ENCODE measurements at places on chromosomes 7 and 10. TPM values are rescaled to one million over a fixed set of nuclear protein-coding genes. Genes with fewer than 3 reads are reported as not detected.

GPC2 gene
- 56.1 TPM for total RNA-seq

ADAMTS14 gene
- 0.50 TPM for total RNA-seq

GPR158 gene
- 0.09 TPM for total RNA-seq

A1CF gene
- total RNA-seq = 0.28 TPM

DNA sequence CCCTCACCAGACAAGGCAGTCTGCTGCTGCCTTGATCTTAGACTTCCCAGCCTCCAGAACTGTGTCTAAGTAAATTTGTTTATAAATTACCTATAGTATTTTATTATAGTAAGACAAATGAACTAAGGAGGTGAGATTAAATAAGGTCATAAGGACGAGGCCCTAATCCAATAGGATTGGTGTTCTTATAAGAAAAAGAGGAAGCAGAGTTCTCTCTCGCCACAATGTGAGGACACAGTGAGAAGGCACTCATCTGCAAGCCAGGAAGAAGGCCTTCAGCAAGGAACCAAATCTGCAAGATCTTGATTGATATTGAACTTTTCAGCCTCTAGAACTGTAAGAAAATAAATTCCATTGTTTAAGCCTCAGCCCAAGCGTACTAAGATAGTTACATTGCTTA, 6.1 kb upstream of the ZNF438 start:
- no peak for DNase-seq

DNA sequence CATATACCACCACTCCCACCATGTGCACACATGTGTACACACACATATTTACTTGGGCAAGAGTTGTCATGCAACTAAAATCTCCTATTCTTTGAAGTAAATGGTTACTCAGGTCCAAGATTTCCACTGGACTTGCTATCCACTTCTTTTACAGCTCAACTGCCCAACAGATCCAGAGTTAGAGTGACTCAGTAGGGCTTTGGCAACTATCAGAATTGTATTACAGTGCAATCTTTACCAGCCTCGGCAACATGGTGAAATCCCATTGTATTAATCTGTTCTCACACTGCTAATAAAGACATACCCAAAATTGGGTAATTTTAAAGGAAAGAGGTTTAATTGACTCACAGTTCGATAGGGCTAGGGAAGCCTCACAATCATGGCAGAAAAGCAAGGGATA, 51.9 kb upstream of the ABLIM1 start:
- no peak for DNase-seq

GRCh38 chr7:116242178-116242577, 31.8 kb downstream of the TES start:
- DNase-seq = no peak

DNA sequence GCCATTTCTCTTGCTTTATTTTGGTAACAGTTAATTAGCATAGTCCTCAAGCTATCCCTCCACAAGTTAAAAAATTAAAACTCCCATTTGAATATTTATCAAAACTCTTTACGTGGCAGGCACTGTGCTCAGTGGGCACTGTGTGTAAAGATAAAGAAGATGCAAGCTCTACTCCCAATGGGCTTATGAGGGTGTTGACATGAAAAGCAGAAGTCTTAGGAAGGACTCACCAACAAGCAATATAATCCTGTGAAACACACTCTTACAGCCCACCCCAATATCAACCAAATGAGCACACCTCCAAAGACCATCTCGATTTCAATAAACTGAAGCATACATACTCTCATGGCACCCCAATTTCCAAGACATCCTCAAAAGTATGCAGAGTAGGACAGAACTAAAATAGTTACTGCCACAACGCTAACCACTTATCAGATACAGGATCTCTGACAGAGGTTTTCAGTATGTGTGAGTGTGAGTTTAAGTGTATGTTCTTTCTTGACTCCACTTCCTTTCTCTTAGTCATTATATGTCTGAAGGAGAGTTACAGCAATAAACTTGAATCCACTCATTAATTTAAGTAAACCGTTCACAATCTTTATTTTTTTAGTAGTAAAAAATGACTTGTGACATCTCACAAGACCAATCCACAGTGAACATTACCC, 120.0 kb downstream of the PDE1C start:
- no peak for DNase-seq

DNA sequence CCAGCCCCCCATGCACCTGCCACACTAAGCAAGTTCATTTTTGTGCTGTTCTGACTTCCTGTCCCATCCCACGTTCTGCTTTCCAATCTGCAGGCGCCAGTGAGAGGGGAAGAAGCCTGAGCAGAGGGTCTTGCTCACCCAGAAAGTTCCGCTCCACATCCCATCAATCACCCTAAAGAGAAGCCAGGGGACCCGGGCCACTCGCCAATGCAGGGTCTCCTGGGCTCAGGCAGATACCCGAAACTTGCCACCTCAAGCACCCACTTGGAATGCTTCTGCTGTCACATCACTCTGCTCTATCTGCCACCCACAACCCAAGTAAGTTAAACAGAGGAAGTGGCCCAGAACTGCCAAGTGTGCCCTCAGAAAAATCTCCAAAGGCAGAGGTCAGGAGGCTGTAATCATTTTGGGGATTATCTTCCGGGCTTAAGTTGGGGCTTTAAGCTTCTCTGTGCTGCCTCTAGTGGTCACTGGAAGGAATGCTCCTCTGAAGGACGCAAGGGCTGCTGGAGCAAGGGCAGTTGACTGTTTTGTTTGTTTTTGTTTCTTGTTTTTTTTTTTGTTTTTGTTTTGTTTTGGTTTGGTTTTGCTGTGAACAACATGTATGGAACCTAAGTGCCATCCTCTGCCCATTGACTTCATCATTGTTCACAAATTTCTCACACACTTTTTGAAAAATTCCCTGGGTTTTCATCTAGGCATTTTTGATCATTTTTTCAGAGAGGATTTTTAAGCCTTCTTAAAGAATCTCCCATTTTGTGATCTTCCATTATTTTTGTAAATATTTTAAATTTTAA, 25.5 kb downstream of the PRR15 start:
- DNase-seq = peak; percentile 85

DNA sequence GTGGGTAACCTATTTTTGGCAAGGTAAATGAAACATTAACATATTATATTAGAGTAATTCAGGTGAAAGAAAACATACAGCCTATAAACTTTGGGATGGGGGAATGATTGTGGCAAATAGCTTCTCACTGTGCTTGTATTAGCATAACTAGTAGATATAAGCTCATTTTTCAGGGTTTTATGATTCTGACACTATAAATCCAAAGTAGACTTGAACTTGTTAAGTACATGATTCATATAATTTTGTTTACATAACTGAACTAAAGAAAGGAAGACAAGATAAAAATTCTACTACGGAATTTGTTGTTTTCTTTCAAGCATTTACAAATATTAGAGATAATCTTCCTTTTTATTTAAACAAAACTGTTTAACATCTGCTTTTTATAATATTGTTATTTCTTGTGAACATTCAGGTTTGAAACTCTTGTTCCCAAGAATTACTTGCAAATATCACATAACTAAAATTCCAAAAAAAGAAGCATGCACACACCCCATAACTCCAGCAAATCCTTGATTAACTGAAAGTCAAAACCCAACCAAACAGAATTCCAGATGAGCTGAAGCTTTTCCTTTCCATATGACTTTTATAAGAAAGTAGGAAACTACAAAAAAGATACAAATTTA, 142.3 kb downstream of the JAZF1 start:
- DNase-seq = no peak

GRCh38 chr10:127756264-127756663, 19.3 kb downstream of the FOXI2 start:
- DNase-seq = no peak

DNA sequence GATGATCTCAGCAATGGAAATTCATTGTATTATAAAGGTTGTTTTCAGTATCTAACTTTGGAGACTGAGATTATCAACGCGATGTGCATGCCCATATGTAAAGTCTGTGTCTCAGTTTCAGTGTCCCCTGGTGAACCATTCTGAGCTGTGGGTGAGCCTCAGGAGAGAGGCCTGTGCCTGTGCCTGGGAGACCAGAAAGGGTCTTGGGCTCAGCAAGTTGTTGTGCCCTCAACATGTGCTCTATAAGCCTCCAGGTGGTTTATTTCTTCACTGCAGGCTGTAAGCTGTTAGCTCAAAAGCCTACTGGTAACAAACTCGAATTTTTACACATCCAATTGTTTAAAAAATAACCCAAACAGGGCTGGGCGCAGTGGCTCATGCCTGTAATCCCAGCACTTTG, 151.9 kb downstream of the PKD1L1 start:
- peak; percentile 22 for DNase-seq

GRCh38 chr10:96298362-96298761, 5.9 kb upstream of the DNTT start:
- no peak for DNase-seq

DNA sequence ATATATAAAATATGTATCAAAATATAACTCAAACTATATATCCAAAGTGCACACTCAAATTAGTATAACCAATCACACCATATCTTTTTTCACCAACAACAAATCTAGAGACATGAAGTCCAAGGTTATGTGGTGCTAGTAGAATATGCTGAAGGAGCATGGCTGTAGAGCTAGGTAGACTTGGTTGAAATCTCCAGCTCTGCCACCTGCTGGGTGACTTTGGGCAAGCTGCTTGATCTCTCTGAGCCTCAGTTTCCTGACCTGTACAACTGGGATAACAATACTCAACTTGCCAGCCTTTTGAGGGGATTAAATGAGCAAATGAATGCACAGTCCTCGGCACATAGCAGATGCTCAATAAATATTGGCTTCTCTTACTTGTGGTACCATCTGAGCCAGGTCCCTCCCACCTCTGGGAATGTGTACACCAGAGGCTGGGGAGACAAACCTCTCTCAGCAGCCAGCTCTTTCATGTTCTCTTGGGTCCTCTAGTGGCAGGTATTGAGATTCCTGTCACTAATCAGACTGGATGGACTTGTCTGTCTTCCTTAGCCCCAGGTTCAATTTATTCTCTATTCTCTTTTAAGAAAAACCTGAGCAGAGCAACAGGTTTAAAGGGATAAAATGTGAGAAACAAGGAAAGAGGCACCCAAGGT, 94.3 kb upstream of the PDE1C start:
- peak; percentile 82 for DNase-seq

- peak; percentile 86 for DNase-seq
These were observed 337.7 kb upstream of the NPVF start for GRCh38 chr7:25565949-25566348.

- no peak for DNase-seq
These were observed 77.2 kb downstream of the NEUROD6 start for GRCh38 chr7:31263338-31263737.

DNA sequence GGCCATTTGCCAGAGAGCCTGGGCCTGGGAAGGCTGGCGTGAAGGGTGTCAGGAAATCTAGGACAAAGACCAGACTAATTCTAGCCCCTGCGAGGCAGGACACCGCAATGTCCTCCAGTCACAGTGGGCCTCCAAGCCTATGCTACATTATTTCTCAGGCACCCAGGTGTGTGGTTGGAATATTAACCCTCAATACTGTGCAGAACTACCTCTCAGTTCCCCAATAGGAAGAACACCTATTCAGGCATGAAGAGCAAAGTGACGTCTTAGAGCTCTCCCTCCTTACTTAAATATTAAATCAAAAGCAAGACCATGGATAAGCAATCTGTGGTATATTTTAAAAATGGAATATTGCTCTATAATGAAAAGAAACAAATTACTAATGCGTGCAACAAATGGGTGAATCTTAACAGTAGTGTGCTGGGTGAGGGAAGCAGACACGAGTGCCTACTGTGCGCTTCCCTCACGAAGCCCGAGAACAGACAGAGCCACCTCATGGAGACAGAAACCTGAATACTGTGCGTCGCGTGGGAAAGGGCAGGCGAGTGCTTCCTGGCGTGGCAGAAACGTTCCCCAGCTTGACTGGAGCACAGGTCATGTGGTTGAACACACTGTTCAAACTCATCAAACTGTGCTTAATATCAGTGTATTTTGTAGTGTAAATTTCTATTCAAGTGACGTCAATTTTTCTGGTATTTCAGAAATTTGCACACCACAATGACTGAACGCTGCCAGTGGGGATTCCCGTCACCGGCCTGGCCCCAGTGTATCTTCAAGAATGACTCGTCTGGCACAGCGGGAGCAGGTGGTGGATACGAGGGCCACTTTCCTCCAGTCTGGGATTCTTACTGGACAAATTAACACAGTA, 15.5 kb upstream of the PTPRN2 start:
- no peak for DNase-seq

GRCh38 chr7:69430384-69431021, 167.8 kb upstream of the AUTS2 start:
- DNase-seq = peak; percentile 55

- DNase-seq = no peak
These were observed 189.2 kb upstream of the COL1A2 start for GRCh38 chr7:94205529-94205928.

DNA sequence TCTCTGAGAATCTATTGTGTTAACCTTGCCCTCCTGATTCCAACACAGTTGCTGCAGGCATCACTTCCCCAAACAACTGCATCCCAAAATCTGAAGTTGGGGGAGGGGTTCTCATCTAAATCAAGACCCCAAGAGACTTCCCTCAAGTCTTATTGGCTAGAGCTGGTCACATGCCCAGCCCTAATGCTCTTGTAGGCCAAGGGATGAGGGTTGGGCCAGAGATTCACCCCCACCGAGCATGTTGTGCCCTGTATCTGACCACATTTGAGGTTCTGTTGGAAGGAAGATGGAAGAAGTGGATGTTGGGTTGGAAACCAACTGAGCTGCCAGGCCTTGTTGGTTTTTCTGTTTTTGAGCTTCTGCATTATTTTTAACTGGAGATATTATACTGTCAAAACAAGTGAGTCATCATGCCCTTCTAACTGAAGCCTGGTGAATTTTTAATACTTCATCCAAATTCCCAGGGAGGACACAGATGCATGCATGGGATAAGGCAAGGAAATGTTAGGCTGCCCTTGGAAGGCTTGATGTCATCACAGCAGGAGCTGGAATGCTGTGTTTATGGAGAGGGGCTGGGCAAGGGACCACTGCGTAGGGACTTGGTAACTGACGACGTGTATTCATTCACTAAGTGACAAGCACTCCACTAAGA, 68.6 kb upstream of the CACUL1 start:
- no peak for DNase-seq

GRCh38 chr7:108014747-108015682, 12.1 kb upstream of the LAMB1 start:
- peak; percentile 39 for DNase-seq

DNA sequence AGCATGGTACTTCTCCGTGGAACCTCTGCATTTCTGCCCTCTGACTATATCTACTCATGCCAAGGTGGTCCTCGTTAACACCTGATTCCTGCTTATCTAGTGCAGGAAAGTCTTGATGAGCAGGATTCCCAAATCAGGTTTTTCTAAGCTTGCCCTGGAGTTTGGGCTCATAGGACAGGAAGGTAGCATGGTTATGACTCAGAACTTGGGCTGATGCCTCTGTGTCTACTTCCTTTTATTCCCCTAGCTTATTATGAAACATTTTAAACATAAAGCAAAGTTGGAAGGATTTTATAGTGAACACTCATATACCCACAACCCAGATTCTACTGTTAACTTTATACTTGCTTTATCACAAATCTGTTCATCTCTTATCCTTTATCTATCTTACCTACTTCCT, 5.6 kb downstream of the SUFU start:
- DNase-seq = no peak

GRCh38 chr10:86899132-86899531, 58.3 kb downstream of the MMRN2 start:
- peak; percentile 63 for DNase-seq

Measured in endodermal cell (in vitro differentiated cells).